ENCODE measurements at places on chromosomes 3 and 15. TPM values are rescaled to one million over a fixed set of nuclear protein-coding genes. Genes with fewer than 3 reads are reported as not detected.

ZMYND10 gene
- total RNA-seq, result 0.61 TPM

FGF7 gene
- not detected for total RNA-seq

PLSCR5 gene
- not detected for total RNA-seq

DNA sequence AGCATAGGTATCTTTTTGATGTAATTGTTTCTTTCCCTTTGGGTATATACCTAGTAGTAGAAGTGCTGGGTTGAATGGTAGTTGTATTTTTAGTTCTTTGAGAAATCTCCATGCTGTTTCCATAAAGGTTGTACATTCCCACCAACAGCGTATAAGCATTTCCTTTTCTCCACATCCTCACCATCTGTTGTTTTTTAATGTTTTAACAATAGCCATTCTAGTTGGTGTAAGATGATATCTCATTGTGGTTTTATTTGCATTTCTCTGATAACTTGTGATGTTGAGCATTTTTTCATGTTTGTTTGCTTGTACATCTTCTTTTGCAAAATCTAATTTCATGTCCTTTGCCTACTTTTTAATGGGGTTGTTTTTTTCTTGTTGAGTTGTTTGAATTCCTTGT lies 80.0 kb upstream of the TMC3 start:
- DNase-seq, result no peak

GRCh38 chr3:192060160-192060781 lies 599.3 kb downstream of the PYDC2 start:
- DNase-seq, result no peak

- no peak for DNase-seq
Observed at GRCh38 chr3:43399034-43399433, 112.7 kb downstream of the SNRK start.

Measured in H9 (cell line).